ENCODE measurements at places on chromosomes 13 and 19.
A peak's percentile ranks its signal among the peaks of the same experiment; 100 is the strongest.

DNA sequence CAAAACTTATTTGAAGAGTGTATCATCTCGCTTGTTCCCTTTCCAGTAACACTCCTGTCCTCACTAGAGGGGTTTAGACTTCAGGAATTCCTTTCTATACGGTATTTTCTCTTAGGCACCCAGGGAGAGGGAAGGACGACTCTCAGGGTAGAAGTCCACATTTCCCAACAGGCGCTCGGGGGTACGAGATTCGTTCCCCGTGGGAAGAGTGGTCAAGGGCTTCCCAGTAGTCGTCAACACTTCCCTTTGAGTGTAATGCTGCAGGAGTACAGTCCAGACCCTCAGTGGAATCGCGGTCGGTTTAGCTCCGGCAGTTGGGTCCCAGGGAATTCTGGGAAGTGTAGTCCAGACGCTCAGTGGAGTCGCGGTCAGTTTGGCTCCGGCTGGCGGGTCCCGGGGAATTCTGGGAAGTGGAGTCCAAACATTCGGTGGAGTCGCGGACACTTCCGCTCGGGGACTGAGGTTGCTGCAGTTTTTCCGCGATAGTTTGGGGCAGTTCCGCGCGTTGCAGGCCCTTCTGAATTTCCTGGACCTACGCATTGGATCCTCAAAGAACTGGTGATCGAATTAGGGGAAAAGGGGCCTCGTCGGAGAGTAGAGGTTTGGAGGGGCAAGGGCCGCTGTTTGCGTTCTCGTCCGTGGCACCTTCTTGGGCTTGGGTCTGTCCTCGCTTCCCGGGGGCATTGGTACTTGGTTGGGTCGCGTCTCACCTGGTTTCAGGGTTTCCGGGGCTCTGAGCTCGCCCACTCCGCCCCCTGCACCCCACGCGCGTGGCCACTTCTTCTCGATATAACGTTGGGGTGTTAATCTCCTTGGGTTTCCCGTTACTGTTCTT lies at the start of gene ZNF224:
Gene ZNF224, plus strand, starts transcription at position 431 of the 835 bp plus-strand sequence. CDS start 3,513 bp downstream, outside the sequence.
- peak; percentile 94 for DNase-seq

GRCh38 chr13:49097374-49097773 lies 121.7 kb downstream of the FNDC3A start:
- no peak for DNase-seq

GRCh38 chr13:93309886-93310523 lies 83.4 kb downstream of the GPC6 start:
- no peak for DNase-seq

GRCh38 chr19:45154064-45154827 lies 6.5 kb downstream of the NKPD1 start:
- DNase-seq: no peak

- peak; percentile 89 for DNase-seq
Measured at GRCh38 chr19:7500811-7501450, 12.1 kb upstream of the PEX11G start.

DNA sequence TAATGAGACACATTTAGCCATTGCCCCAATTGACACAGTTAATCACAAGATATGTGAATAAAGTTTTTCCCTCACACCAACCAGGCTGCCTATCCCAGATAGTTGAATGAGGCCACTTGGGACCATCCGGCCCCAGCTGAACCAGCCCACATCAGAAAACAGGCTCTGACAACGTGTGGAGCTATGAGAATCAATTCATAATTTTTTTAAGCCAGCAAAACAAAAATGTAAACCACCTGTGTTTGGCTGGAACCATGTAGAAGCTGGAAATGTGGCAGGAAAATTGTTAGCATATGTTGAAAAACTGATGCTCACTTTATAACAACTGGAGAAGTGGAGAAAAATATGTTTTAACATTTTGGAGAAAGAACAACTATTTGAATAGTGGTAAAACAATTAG lies 1161.3 kb downstream of the SLITRK1 start:
- DNase-seq: no peak
